ENCODE measurements at places on chromosomes 7 and 10.

GRCh38 chr7:105887569-105888189, 11.3 kb upstream of the ATXN7L1 start:
- DNase-seq = no peak

DNA sequence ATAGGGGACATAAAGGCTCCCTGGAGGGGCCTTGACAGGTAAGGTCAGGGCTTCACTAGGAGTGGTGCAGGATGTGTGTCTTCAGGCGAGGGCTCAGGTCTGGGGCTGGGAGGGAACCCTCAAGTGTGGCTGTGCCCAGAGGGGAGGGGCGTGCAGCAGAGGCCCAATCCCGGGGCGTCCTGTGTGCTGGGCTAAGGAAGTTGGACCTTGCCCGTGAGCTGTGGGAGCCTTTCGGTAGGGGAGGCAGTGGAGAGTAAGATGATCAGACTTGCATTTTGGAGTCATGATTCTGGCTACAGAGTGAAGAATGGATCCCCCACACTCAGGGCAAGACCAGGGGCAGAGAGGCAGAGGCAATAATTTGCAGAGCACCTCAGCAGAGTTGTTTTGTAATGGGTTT, 145.4 kb downstream of the BUB3 start:
- DNase-seq = no peak

DNA sequence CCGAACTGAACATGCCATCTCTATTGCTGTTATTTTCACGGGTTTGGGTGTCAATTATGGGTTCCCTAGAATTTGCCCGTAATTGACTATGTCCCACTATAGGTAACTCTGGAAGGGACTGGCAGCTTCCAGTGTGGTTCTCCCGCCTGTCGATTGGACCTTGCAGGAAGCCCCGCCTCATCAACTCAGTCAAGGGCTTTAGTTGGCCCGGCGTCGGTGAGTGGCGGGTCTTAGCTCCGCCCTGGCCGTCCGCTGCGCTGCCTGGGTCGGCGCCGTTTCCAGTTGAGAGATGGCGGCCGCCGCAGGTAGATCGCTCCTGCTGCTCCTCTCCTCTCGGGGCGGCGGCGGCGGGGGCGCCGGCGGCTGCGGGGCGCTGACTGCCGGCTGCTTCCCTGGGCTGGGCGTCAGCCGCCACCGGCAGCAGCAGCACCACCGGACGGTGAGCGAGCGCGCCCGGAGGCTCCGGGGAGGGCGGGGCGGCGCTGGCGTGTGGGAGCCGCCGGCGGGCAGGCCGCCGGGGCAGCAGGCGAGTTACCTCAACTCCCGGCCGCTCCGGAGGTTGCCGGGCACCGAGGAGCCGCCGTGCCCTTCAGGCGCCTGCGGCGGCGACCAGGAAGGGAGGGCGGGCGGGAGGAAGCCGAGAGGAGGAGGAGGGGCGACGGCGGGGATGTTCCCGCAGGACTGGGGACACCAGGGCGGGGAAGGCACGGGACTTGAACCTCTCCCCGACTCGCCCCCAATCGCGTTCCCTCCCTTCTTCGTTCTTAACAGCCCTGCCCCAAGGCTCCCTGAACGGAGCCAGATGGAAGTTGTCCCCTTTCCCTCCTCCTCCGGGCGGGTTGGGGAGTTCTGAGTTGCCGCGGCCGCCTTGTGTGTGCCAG, at the start of gene MCU:
Gene MCU (plus strand): TSS at position 281 of the 881 bp plus-strand sequence. CDS start 9 bp downstream, at position 290.
- DNase-seq = peak; percentile 92

GRCh38 chr7:48053736-48054135, 18.4 kb downstream of the C7orf57 start:
- no peak for DNase-seq

DNA sequence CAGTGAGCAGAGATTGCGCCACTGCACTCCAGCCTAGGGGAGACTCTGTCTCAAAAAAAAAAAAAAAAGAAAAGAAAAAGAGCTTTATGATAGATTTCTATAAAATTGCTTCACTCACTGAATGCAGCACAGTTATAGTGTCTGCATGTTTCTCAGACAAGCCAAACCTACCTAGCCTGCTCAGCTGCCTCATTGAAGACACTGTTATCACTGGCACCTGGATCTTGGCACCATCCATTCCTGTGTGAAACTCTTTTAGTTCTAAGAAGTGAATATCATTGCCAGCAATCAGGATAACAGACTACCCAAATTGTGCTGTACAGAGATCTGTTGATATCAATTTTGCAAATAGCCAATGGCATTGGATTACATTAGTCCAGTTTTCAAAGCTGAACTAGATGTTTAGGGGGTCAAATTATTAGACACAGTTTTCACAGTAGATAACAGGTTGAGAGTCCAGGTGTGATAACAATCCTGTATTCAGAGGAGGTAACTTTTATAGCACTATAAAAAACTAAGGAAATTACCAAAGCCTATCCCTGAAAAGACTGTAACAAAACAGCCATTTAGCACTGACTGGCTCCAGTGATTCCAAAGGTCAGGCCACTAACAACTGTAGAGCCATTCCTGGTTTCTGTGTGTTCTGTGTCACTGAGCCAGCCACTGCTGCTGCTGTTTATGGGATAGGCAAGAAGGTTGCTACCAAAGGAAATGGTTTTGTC, 17.1 kb downstream of the PDSS1 start:
- no peak for DNase-seq

DNA sequence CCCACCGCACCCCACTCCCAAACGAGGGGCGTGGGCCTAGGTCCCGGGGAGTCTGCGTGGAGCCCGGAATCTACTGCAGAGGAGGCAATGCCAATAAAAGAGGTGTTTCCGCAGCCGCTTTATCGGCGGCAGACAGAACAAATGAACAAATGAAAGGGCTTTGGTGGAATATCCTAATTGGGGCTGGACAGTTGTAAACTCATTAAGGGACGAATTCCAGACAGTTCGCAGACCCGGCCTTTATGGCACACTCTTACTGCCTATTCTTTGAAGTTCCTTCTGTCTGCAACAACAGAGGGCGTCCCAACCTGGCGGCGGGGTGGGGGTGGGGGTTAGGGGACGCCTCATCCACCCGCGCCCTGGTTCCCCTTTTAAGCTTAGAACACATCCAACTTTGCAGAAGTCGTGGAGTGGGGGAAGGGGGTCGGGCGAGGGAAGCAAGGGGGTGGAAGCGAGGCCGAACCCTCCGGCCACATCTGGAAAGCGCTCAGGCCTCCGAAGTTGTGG, 4.1 kb downstream of the HOXA9 start:
- DNase-seq = peak; percentile 82

DNA sequence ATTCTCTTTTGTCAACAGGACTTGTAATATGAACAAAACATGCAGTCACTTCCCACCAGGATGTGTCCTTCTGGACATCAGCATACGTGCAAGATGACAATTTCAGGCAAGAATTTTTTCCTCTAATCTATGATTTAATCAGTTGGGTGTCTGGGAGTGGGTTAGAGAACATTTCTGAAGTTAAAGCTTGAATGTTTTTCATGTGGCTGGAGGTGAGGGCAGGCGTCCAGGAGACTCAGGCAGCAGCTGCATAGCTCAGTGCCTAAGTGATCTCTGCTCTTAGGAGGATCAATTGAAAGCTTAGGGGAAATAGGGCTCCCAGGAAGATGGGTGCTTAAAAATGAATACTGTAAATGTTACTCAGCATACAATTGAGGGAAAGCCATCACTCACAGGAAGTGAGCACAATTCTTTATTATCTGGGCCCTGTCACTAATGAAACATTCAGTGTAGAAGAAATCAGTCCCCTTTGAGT, 457.6 kb upstream of the KLF6 start:
- DNase-seq = no peak

DNA sequence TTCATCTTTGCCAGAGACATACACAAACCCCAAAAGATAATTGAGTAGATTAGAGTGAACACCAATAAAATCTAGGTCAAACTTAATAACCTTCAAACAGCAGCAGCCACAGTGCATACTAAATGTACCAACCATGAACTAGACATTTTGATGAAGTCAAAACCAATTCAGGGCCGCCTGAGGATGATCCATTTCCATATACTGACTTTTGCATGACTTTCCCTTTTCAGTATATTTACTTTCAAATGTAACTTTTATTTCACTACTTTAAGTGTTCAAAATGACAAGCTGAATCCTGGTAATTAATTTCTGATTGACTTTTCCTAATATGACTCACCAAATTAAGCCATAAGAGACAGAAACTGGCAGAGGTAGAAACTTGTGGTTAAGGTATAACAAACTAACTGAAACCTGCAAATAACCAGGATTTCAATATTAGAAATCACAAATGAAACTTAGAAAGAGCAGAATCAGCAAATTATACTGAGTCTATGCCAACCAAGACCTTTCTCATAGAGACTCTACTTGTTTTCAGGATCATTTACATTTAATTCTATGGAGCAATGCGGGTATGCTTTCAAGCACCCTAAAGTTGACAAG, 171.9 kb upstream of the LRRN3 start:
- DNase-seq = no peak

DNA sequence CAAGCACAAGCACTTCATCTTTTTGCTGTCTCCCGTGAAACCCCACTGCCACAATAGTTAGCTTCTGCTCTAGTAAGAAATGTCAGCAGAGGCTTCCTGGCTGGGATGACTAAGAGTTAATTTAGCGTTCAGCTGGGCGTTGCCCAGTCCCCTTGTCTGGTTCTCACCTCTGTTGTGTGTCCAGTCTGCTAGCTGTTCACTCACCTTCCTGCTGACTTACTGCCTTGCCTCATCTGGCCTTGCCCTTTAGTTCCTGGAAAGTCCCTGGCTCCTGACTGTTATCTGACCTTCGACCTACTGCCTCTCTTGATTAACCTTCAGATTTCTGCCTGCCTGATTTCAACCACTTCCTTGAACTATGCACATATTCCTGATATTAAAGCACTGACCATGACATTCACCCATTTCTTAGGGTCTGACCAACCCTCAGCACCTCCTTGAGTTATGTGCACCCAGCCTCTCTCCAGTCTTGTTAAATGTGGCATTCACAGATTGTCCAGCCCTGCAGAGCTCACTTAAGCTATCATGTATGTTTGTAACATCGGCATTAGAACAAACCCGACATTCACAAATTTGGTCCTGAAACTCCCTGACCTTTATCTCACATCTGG, 30.3 kb downstream of the C7orf33 start:
- no peak for DNase-seq

- DNase-seq = no peak
Measured at GRCh38 chr7:50696810-50697582, 85.7 kb downstream of the GRB10 start.

GRCh38 chr7:21898265-21898930, 47.3 kb downstream of the CDCA7L start:
- no peak for DNase-seq

DNA sequence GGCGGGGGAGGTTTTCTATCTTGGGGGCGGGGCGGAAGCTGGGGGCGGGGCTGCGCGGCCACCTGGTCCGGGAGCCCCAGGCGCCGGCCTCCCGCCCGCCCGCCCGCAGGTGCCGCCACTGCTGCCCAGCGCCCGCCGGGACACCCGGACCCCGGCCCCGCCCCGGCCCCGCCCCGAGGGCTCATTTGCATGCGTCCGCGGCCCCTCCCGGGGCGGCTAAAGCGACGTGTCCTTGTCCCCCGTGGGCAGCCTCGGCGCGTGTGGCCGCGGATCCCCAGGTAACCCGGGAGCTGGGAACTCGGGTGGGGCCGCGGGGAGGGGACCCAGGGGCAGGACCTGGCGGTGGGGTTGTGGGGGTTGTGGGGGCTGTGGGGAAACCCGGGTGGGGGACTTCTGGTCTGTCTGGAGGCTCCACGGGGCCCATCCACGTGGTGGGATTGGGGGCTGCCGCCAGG, at the start of gene BHLHA15:
Gene BHLHA15 (plus strand): TSS at position 219 of the 455 bp plus-strand sequence. CDS start 871 bp downstream, outside the sequence.
- no peak for DNase-seq

DNA sequence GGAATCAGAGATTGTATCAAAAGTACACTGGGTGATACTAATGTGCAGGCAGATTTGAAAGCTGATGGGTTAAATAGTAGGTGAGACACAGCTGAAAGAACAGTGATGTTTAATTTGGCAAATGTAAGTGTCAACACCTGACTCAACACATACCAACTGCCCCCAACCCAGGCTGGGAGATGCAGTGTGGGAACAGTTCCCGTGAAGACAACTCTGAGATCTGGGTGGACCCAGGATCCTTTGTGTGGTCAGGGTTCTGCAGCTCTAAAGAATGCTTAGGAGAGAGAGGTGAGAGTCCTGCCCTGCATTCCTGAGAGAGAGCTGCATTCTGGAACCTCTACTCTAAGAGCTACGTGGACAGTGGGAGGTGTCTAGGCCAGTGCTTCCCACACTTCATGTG, 479.7 kb downstream of the RPS24 start:
- peak; percentile 18 for DNase-seq

GRCh38 chr7:70093205-70093904, 495.1 kb downstream of the AUTS2 start:
- no peak for DNase-seq

- no peak for DNase-seq
Measured at GRCh38 chr10:80518143-80518806, 19.4 kb upstream of the SH2D4B start.

- DNase-seq = no peak
Measured at GRCh38 chr7:11168650-11169170, 195.0 kb downstream of the PHF14 start.

GRCh38 chr10:121288011-121288410, 310.2 kb downstream of the FGFR2 start:
- DNase-seq = no peak

DNA sequence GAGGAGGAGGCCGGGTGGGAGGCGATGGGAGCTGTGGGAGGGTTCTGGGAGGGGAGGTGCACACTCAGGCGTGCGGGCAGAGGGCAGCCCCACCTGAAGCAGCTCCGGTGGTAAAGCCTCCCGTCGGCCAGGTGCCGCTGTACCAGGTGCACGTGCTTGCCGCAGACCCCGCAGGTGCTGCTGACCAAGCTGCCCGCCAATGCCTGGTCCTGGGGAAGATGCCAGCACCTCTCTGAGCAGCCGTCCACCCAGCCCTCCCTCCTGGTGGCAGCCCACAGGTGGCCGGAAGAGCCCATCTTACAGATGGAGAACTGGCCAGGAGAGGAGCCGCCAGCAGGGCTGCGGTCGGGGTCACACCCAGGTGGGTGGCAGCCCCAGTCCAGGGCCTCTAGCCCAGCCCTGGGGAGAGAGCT, 12.6 kb downstream of the MICALL2 start:
- no peak for DNase-seq

DNA sequence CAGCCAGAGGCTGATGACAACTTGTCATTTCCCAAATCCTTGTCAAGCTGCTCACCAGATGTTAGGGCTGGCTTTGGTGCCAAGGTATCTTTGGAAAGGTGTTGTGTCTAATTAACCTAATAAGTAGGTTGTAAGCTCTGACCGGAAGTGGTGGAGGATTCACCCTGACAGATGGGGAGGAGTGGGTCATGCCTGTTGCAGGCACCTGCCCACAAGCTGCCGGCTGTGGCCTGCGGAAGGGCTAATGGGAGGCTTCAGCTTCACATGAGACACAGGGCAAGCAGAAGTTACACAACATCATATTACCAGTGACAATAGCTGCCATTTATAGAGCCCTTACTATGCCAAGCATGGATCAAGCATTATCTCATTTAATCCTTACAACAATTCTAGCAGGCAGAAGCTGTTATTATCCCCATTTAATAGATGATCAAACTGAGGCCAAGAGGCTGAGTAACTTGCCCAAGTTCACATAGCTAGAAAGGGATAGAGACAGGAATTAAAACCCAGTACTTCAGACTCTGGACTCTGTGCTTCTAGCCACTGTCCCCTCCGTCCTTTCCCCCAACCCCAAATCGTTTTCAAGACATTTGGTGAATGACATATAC, 63.1 kb upstream of the DUSP5 start:
- DNase-seq = peak; percentile 20
